ENCODE measurements at places on chromosomes 13 and 19.

DNA sequence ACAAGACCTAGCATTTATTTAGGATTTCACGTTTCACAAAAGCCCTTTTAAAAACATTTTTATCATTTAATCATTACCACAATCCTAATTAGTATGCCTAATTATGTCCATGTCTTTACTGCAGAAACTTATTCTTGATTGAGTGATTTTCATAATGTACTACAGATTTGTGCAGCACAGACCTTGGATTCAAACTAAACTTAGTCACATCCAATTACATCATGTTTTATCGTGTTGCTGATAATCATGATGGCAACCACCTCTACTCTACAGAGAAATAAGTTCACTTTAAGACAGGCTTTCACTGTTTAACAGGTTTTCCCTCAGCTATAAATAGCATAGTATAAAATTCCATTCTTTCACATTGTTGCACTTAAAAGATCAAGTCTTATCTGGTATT is 240.9 kb upstream of the RFC3 start:
- DNase-seq, result no peak

DNA sequence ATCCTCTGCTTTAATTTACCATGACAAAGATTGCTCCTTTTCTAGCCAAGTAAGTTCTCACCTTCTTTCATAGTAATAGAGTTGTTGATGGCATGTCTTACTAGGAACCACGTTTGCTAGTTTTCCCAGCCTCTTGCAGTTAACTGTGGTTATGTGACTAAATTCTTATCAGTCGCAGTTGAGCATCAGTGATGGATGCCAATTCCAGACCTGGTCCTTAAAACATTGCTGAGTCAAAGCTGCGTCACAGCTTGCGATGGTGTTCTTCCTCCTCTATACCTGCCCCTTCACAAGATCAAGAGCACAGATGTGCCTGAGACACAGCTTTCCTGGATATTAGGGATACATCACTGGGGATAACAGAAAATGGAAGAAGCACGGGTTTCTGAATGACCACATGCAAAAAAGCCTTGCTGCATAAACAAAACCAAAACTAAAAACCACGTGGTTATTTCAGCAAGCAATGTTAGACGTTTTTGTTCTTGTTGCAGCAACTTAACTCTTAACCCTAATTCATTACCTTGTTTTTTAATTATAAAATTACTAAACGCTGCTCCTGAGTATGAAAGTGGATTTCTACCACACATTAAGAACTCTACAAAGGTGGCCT is 97.6 kb upstream of the DACH1 start:
- DNase-seq, result no peak

DNA sequence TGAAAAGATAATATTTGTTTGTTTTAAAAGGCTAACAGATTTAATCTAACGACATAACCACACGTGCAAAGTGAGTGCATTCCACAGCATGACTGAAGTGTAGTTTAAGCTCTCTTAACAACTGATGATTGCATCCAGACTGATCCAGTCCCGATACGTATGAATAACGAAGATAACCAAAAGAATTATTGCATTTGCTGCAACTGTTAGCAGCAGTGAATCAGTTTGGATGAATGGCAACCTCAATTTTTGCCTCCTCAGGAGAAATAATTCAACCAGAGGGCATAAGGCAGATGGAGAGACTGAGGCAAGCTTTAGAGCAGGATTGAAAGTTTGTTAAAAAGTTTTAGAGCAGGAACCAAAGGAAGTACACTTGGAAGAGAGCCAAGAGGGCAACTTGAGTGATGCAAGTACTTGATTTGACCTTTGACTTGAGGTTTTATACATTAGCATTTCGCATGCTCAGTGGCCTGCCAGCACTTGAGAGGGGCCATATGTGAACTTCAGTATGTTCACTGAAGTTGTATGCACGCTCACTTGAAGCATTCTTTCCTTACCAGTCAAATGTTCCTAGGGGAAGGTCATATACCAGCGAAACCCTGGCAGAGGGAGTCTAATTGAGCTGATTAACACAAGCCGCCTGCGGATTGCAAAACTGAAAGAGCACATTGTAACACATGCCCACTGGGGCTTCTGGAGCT is 835.0 kb upstream of the PCDH20 start:
- DNase-seq, result no peak

DNA sequence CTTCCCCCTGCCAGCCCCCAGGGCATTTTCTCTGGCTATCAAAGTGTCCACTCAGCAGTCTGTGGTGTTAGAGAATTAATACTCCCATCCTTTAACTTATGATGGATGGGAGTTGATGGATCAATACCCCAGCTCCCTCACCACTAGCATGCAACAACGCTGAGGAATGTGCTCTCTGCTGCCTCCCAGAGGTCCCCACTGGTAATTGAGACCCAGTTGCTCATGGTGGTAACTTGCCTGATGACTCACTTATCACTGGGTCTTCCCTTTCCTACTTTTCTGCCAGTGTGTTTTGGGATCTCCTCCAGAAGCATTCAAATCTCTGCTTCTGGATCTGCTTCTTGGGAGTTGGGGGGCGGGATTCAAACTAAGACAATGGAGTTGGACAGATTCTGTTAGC is 20.3 kb upstream of the CACNA1A start:
- DNase-seq, result no peak

GRCh38 chr13:48579165-48579918 is 46.5 kb upstream of the RCBTB2 start:
- DNase-seq, result no peak

- DNase-seq, result no peak
These were observed 142.3 kb upstream of the SOX21 start for GRCh38 chr13:94854688-94855087.

Data from NCI-H1048 (cell line).